Fibroblast of skin of right quadriceps (primary cell): ENCODE measurements at places on chromosomes 6 and 20.
A peak's percentile ranks its signal among the peaks of the same experiment; 100 is the strongest.

GRCh38 chr6:137787016-137787415, 80.0 kb upstream of the TNFAIP3 start:
- DNase-seq: peak; percentile 71

GRCh38 chr20:16476032-16476431, 97.2 kb downstream of the KIF16B start:
- peak; percentile 50 for DNase-seq

DNA sequence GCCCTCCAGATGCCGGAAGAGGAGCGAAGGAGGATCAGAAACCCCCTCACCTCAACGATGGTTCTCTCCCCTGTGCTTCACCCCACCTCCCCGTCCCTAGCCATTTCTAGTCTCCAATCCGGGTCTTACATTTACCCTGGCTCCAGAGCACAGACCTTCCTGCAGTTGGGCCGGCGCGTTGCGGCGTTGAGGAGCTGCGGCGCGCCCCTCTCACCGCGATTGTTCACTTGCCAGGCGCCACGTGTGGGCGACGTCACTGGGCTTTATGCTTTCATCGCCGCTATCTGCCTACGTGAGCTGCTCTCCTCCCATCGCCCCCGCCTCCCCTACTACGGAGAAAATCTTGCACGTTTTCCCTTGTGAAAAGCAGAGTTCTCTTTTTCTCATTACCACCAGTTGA, at the start of gene CRISP2:
Gene CRISP2 (minus strand): TSS at position 198 of the 400 bp plus-strand sequence. CDS start 4,347 bp downstream, outside the sequence.
- DNase-seq: no peak

- DNase-seq: no peak
Measured at GRCh38 chr6:166277892-166278578, 30.2 kb downstream of the PRR18 start.

- DNase-seq: no peak
Measured at GRCh38 chr6:70839286-70840266, 117.3 kb downstream of the B3GAT2 start.

DNA sequence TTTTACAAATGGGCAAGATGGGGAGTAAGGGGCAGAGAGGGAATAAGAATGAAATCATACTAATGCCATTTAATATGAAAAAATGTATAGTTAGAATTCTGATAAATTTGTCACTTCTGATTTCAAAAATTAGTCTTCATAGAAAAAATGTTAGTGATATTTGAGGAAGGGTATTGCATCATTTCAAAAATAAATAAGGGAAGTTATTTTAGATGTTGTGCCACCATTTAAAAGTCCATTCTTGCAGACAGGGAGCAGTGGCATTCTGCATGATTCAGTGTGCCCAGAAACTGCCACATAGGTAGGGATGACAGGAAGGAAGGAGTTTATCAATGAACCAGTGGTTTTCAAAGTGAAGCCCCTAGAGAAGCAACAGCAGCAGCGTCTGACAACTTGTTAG, 674.6 kb downstream of the EPM2A start:
- DNase-seq: no peak

GRCh38 chr6:169868458-169868857, 117.0 kb downstream of the ERMARD start:
- no peak for DNase-seq

GRCh38 chr20:2228926-2229325, 66.9 kb upstream of the TGM3 start:
- no peak for DNase-seq

DNA sequence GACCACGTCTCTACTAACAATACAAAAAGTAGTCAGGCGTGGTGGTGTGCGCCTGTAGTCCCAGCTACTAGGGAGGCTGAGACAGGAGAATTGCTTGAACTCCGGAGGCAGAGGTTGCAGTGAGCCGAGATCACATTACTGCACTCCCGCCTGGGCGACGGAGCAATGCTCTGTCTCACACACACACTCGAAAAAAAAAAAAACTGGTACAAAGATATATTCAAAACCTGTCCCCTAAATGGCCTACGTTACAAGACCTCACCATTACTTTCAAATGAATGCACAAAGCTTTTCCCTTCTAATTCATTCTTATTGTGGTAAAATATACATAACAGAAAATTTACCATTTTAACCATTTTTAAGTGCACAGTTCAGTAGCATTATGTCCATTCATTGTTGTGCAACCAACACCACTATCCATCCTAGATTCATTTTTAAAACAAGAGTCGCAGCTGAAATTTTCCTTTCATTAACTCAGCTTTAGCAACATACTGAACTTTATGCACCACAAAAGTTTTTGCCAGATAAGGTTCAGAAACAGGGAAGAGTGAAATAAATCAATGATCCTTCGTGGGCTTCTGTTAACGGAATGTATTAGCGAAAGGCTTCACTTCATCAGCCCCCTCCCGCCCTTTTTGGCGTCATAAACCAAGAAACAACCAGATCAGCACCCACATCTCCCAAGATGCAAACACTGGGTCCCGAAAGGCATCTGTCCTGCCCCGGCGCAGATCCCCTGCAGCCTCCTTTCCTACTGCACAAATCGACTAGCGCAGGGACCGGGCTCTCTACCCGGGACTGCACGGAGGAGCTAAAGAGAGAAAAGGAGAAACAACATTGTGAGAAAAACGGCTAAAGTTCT, 825 bp upstream of the FAM135A start:
- no peak for DNase-seq

GRCh38 chr6:152356016-152356415, 281.1 kb downstream of the SYNE1 start:
- no peak for DNase-seq

GRCh38 chr6:28880894-28881780, 42.6 kb downstream of the TRIM27 start:
- peak; percentile 78 for DNase-seq

- no peak for DNase-seq
Measured at GRCh38 chr6:140045116-140045515, 670.7 kb upstream of the CITED2 start.

DNA sequence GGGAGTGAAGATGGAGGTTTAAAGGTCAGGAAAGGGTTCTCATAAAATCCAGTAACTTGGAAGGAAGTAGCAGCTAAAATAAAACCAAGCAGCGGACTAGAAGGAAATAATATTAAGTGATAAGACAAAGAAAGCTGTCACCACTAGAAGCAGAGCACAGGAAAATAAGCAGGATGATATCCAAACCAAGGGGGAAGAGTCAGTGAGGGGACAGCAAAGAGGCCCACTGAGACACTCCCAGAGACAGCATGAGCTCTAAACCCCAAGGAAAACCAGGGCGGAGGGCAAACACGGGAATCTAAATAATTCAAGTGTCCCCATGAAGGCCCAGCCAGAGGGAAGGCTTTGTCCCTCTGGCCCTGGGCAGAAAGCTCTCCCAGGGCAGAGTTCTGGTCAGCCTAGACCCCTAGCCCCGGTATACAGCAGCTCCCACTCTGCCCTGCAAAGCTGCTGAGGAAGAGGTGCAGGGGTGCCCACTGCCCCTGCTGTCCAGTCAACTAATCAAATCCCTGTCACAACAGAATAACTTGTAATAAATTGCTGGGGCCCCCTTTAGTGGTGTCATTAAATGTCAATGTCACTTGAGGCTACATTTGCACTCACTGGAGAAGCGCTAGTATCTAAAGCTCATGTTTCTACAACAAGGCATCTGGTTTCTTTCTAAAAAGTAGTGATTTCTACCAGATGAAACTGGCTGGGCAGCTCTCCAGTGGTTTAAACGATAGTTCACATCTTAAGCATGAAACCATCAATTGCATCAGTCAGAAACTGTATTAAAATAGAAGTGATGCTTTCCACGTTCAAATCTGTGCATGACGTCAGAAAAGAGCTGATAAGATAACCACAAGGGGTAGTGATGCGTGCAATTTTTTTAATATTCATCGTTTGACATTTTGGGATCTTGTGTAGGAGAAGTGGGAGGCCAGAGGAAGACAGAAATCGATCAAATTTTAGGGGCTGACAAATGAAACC, 13.6 kb downstream of the PDE10A start:
- DNase-seq: peak; percentile 56

GRCh38 chr20:25858495-25859425, 162.1 kb upstream of the ZNF337 start:
- no peak for DNase-seq

- no peak for DNase-seq
Measured at GRCh38 chr6:127976796-127977195, 75.9 kb upstream of the THEMIS start.

DNA sequence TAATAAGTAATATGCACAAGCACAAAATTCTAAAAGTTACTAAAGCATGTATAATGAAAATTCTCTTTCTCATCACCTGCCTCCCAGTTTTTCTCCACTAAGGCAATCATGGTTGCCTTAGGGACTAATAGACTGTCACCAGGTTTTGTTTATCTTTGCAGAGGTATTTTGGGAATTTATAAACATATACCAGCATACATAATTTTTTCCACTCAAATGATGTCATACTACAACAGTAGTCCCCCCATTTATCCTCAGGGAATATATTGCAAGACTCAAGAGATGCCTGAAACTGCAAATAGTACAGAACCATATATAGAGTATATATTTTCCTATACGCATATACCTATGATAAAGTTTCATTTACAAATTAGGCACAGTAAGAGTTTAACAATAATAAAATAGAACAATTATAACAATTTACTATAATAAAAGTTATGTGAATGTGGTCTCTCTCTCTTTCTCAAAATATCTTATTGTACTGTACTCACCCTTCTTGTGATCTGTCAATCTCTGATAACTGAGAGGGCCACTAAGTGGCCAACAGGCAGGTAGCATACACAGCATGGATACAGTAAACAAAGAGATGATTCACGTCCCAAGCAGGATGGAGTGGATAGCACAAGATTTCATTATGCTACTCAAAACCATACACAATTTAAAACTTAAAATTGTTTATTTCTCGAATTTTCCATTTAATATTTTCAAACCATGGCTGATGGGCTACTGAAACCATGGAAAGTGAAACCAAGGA, 19.7 kb downstream of the RBL1 start:
- DNase-seq: no peak

DNA sequence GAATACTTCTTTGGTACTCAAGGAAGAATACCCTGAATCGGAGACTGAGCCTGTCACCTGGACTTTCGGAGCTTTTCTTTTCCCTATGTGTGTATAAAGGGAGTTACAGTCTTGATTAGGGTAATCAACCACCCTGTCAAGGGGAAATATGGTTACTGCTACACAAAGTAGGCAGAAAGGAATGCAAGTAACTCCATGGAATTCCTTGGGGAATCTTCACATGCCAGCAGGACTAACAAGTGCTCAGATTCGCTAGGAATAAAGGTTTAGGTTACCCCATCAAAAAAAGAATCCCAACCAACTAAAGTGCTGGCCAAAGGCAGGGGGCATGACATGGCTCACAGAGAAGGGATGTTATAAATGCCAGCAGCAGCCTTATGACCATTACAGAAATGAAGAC, 10.4 kb downstream of the KCNS1 start:
- DNase-seq: peak; percentile 55
